ENCODE measurements at places on chromosomes 5 and 9.

DNA sequence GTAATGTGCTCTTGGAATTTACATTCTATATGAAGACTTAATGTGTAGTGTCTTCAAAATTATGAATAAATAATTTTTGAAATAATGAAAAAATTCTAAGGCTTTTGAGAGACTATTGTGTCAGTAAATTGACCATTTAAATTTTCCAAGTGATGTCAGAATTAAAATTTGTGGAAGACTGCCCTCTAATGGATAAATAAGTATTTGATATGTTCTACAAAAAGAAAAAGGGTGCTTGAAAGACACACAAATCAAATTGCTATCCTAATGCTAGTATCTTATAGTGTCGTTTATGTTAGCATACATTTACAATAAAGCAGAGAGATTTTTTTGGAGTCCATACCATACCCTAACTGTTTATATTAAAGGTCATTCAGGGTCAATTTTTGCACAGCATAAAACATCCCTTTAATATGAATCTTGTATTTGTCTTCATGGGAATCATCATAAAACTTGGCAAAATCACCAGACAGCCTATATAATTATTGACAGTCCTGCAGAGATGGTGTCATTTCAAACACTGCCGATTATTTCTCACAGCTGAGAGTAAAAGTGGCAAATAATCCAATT is 120.8 kb upstream of the SLC27A6 start:
- DNase-seq: no peak

DNA sequence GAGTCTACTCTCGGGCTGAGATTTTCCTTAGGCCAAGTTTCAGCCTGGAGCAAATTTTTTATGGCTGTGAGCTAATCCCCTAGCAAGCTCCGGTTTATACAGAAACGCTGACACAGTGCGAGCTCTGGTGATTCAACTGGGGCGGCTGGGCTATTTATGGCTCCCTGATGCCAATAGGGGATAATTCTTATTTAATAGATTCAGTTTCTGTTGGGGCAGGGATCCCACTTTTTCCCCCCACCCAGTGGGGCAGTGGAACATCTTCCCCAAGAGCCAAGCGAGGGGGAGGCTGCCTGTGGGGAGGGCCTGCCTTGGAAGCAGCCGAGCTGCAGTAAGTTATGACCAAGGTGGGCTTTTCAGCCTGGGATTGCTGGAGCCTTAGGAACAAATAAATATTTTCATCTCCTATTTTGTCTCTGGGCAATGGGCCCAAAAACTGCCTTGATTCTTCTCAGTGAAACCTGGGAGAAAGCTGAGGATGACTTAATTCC is 129.1 kb downstream of the MACROH2A1 start:
- peak; percentile 71 for DNase-seq

- no peak for DNase-seq
Observed at GRCh38 chr5:170760113-170760512, 23.4 kb upstream of the GABRP start.

DNA sequence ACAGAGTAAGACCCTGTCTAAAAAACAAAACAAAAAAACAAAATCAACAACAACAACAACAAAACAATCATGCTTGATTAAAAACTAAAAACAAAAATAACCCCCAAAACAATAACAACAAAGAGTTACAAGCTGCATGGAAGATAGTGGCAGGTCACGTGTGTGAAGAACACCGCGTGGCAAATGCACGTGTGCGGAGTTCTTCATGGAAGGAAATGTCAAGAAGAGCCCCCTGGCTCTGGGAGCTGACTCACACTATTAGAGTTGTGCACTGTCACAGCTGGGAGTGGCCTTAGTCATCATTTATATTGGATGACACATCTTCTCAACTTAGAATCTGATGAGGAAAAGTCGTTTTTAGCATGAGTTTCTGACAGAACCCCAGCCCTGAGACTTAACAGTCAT is 110.5 kb downstream of the JMY start:
- DNase-seq: peak; percentile 61

DNA sequence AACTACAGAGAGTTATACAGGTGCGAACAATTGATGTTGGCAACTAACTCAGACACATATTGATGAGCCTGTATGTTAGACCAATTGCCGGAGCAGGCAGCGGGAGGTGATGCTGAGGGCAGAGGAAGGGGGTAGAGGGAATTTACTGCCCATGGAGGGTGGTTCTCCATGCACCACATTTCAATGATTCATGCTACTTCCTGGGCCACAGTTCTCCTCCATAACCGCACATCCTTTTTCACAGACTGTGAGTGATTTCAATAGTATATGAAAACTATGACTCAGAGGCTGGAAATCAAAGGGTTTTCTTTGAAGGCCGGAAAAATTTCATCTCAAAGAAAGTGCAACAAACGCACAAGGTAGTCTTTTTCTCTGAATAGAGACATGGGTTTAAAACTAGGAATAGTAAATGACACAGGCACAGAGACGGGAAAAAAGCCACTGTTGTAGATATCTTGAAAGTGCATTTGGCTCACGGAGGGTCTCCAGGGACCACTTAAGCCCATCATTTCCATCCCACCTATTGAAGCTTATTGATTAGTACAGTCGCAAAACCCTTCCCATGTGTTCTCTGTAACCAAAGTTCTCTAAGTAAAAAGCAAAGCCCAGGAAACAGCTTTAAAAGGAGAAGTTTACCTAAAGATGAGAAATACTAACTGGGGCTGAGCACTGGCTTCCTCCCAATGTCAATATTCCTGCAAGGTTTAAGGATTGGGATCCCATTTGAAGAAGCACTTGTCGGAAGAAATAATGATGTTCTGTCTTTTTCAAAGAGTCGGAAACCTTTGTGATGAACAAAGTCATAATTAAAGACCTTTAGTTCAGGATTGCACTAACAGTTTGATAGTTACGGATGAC is 28.0 kb upstream of the ADAM19 start:
- DNase-seq: peak; percentile 88

DNA sequence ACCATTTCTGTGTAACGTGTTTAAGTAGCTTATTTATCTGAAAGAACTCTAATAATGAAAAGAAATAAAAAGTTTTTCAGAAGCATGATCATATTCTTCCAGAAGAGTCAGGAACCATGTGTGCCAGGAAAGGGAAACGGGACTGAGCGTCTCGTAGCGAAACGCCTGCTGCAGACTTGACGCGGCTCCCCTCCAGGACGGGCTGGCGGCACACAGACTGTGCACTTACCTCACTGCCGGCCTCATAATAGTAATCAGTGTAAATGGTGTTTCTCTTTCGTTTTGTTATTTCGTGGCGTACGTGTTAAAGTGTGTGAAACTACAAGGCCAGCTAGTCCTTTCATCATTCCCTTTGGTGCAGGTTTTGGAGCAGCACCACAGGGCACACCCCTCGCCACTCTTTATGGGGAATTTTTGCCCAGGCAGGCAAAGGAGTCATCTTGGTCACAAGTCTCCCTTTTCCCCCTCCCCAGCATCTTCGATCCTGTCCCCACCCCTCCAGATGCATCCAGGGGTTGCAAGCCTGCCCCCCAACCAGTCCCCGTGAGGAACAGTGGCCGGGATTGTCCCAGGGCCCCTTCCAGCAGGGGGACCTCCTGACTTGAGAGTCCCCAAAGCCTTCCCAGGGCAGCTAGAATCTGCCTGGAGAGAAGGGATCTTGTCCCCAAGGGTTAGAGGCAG is 233.1 kb downstream of the FANCC start:
- DNase-seq: no peak
